ENCODE measurements at places on chromosomes 12 and 14.
A peak's percentile ranks its signal among the peaks of the same experiment; 100 is the strongest.

DNA sequence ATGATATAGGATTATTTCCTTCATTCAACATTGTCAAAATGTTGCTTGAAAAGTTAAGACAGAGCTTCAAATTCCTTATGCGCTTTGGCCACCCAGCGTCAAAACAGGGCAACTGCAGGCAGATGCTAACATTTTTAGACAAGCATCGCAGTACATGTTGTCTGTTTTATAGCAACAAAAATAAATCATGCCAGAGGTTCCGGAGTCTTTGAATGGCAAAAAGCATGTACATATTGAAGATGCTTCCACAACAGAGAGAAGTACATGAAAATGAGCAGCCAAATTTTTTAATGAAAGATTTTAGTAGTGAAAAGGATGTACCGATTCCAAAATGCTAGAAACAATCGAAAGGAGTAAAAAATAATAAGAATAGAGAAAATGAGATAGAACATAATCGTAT is 49.8 kb upstream of the USP15 start:
- H3K27ac ChIP-seq: no peak overlapping the region
- no peak for DNase-seq
- H3K4me1 ChIP-seq: no peaks in the 10 kb centered on the region
- no peaks in the 10 kb centered on the region for H3K27me3 ChIP-seq
- no peak overlapping the region for H3K4me3 ChIP-seq

DNA sequence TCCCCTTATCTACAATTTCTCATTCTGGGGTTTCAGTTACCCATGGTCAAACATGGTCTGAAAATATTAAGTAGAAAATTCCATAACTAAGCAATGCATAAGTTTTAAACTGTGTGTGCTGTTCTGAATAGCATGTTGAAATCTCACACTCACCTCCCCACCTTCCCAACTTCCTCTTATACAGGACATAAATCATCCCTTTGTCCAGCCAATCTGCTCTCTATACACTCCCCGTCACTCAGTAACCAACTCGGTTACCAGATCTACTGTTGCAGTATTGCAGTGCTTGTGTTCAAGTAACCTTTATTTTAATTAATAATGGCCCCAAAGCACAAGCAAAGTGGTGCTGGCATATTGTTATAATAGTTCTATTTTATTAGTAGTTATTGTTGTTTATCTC is 420.5 kb downstream of the GXYLT1 start:
- no peaks in the 10 kb centered on the region for H3K27me3 ChIP-seq
- no peak overlapping the region for H3K27ac ChIP-seq

DNA sequence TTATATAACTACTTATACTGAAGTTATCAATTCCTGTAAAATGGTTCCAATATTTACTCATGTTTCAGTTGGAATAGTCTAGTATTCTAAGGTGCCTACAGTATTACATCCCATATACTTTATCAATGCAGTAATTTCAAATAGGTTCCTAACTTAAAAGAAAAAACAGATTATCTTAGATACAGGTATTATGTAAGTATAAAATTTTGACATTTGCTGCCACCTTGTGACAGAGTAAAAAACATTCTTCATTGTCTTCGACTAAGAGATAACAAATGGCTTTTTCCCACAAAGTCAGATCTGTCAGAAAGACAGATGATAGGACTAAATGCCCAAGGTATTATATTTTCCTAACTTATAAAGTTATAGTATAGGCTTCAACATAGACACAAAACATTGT is 78.7 kb downstream of the TXNDC16 start:
- no peak overlapping the region for H3K27ac ChIP-seq
- no peak for DNase-seq
- H3K4me3 ChIP-seq: no peak overlapping the region
- no peaks in the 10 kb centered on the region for H3K4me1 ChIP-seq

DNA sequence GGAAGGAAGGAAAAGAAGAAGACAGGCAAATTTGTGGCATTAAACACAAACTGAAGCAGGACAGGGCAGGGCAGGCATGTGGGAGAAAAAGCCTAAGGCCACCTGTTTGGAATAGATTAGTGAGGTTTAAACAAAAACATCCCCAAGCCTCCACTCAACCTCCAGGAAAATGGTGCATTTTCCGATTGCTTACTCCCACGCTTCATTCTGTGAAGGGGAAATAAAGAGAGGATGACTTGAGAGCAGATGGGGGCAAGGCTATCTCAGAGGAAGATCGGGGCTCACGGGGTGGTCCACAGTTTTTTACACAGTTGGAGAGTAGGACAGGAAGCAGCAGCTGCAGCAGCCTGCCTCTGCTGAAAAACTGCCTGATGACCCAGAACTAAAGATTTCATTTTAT is 250.9 kb downstream of the DUSP6 start:
- H3K4me1 ChIP-seq: no peaks in the 10 kb centered on the region
- H3K4me3 ChIP-seq: no peak overlapping the region
- H3K27me3 ChIP-seq: no peaks in the 10 kb centered on the region
- H3K27ac ChIP-seq: no peak overlapping the region
- H3K36me3 ChIP-seq: no peaks in the 10 kb centered on the region

DNA sequence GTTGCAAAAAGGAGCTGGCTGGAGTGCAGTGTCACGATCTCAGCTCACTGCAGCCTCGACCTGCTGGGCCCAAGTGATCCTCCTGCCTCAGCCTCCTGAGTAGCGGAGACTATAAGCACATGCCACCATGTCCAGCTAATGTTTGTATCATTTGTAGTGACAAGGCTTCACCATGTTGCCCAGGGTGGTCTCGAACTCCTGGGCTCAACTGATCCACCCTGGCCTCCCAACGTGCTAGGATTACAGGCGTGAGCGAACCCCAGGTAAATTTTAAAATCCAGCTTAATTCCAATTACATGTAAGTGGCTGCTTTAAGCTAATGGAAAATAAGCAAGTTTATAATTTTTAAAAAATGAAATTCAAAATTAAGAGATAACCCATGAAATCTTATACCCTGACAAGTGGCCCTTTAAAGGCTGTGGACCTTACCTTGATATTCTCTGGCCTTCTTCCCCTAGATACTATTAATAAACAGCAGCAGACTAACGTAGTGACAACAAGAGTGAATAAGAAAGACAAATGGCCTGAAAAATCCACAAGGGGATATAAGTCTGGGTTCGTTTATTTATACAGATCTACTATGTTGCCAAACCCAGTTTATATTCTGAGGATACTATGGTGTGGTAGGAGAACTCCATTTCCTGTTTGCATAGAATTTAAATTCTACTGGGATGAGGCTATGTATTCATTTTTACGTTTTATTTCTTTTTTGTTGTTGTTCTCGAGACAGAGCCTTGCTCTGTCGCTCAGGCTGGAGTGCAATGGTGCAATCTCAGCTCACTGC is 25.6 kb upstream of the SLC2A3 start:
- H3K4me3 ChIP-seq: no peak overlapping the region
- no peaks in the 10 kb centered on the region for H3K36me3 ChIP-seq
- peaks cover 7% of the 10 kb centered on the region for H3K4me1 ChIP-seq
- no peaks in the 10 kb centered on the region for H3K27me3 ChIP-seq
- H3K27ac ChIP-seq: peak overlapping the region; percentile 71

DNA sequence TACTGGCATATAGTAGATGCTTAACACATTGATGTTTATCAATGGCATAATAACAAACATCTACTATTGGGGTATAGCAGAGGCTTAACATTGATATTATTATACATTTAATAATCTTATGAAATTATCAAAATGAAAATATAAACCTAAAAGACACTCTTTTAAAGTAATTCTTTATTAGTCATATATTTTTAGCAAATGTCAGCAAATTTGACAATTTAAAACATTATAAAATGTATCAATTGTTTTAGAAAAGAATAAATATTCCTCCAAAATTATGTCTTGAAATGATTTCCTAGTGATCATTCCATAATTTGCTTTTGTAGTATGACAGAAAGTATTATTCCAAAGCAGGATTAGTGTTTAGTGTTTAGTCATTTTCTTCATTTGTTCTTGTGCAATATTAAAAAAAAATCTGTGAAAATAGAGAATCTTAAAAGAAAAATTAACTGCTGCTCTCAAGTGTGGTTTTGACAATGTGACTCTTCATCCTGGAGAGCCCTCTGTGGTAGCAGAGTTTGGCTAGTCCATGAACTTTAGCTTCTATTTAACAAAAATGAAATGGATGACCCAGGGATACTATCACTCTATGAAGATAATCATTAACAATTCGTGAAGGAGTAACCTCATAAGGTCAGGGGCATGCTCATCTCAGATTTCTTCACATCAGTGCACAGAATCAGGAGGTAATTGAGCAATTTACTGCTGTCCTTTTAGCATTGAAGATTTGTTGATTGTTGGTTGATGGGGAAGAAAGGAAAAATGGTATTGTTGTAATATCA is 1018.5 kb downstream of the LRFN5 start:
- no peaks in the 10 kb centered on the region for H3K27me3 ChIP-seq
- H3K4me1 ChIP-seq: no peaks in the 10 kb centered on the region
- DNase-seq: no peak
- no peak overlapping the region for H3K27ac ChIP-seq

GRCh38 chr14:73740618-73741326 is 26.6 kb upstream of the PNMA1 start:
- H3K36me3 ChIP-seq: peaks cover 42% of the 10 kb centered on the region
- peak overlapping the region; percentile 40 for H3K4me3 ChIP-seq
- peak overlapping the region; percentile 85 for H3K27ac ChIP-seq
- peaks cover 73% of the 10 kb centered on the region for H3K4me1 ChIP-seq

- no peak overlapping the region for H3K4me3 ChIP-seq
- no peak for DNase-seq
- no peaks in the 10 kb centered on the region for H3K4me1 ChIP-seq
Measured at GRCh38 chr14:54528973-54529372, 19.3 kb downstream of the CGRRF1 start.

Measured in esophagus muscularis mucosa (tissue), 4 donors.